ENCODE measurements at places on chromosomes 11 and 22.

DNA sequence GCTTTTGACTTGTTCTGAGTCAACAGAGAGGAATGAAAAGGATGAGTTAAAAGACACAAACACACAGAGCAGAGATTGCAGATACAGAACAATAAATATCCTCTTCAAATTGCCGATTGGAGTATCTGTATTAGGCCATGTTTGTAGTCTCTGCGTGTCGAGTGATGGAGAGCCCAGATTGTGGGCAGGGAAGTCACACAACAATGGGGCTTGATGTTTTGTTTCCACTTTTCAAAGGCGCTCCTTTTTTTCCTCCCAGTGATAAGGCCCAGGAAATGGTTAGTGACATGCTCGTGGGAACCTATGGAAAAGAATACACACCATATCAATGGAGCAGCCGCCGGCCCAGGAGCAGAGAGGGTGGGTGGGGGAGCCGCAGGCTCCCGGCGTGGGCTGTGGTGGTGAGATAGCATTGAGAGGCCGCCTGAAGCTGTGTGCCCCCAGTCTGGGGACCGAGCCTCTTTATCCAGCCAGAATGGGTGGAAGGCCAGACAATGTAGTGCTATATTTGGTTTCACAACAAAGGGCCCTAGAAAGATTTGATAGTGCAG lies 555.9 kb downstream of the INSC start:
- no peak for DNase-seq

- DNase-seq: no peak
These were observed 24.9 kb downstream of the BMAL1 start for GRCh38 chr11:13302420-13302958.

- no peak for DNase-seq
These were observed 5.2 kb upstream of the HINFP start for GRCh38 chr11:119116235-119116594.

DNA sequence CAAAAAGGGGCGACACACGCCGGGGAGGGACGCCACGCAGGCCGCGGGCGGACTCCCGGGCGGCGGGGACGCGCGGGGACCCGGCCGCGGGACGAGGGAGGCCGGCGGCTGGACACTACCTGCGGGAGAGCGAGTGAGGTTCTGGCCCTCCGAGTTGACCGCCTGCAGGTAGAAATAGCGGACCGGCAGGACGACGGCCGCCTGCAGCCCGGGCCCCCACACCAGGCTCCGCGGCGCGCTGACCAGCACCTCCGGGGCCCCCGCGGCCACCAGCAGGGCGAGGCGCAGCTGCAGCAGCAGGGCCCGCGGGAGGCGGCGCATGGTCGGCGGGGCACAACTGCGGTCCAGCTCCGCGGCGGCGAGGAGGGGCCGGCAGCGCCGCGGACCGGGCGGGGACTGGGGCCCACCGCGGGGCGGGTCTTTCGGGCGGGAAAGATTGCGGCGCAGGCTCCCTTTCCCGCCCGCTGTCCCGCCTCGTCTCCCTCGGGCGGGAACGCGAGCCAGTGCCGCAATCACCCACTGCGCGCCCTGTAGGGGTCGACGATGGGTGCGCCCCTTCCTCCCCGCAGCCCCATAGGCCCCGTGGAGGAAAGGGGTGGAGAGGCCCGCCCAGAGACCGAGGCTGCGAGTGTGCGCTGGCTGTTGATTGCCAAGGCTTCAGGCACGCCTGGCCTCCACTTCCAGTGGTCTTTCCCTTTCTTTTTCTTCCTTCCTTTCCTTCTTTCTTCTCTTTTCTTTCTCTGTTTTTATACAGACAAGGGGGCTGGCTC lies at the start of gene POGLUT3:
Gene POGLUT3, minus strand, starts transcription at position 339 of the 770 bp plus-strand sequence. Its CDS starts 18 bp downstream, at position 321.
- DNase-seq: peak; percentile 64

GRCh38 chr22:46916886-46917770 lies 154.7 kb downstream of the TBC1D22A start:
- no peak for DNase-seq

- no peak for DNase-seq
These were observed 201.9 kb upstream of the SESN3 start for GRCh38 chr11:95432714-95433503.

GRCh38 chr11:58774164-58774593 lies 42.4 kb upstream of the GLYAT start:
- DNase-seq: no peak

GRCh38 chr11:29481738-29482137 lies 535.1 kb downstream of the KCNA4 start:
- DNase-seq: no peak

- DNase-seq: no peak
These were observed 782.9 kb downstream of the BRD1 start for GRCh38 chr22:49044776-49045175.

DNA sequence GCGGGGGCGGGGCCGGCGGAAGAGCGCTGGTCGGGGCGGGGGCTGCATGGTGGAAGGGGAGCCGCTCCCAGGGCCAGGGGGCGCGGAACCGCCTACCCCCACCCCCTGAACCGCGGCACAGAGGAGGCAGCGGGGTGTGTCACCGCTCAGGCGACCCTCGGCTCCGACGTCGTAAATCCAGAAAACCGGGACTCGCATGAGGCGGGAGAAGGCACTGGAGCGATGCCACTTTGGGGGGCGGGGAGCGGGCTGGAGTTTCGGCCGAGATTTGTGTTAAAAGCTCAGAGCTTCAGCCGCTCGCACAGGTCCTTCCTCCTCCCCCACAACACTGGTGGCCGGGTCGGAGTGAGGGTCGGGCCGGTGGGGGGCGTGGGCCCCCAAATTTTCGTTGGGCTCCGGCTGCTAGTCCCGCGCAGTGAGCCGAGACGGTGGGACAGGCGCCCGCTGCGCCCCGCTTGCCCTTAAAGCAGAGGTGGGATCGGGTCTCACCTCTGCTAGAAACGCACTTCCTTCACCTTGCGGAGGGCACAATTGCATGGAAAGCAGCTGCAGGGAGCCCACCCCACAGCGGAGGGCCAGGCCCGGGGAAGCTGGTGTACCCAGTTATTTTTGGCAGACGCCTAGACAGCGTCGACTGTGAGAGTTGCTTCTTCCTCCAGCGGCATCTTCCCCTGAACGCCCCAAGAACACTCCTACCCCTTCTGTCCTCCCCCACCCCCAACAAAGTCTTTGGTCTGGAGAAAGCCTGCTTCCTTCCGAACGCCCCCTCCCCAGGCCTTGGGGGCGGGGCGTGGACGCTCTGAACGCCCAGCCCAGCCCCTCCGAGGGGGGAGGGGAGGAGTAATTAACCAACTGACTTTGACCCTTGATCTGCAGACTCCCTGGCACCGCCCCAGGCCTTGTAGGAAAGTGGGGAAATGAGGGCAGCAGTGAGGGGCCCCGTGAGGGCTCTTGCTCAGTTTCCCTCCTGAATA lies 1.1 kb downstream of the OVOL1 start:
- DNase-seq: peak; percentile 91

DNA sequence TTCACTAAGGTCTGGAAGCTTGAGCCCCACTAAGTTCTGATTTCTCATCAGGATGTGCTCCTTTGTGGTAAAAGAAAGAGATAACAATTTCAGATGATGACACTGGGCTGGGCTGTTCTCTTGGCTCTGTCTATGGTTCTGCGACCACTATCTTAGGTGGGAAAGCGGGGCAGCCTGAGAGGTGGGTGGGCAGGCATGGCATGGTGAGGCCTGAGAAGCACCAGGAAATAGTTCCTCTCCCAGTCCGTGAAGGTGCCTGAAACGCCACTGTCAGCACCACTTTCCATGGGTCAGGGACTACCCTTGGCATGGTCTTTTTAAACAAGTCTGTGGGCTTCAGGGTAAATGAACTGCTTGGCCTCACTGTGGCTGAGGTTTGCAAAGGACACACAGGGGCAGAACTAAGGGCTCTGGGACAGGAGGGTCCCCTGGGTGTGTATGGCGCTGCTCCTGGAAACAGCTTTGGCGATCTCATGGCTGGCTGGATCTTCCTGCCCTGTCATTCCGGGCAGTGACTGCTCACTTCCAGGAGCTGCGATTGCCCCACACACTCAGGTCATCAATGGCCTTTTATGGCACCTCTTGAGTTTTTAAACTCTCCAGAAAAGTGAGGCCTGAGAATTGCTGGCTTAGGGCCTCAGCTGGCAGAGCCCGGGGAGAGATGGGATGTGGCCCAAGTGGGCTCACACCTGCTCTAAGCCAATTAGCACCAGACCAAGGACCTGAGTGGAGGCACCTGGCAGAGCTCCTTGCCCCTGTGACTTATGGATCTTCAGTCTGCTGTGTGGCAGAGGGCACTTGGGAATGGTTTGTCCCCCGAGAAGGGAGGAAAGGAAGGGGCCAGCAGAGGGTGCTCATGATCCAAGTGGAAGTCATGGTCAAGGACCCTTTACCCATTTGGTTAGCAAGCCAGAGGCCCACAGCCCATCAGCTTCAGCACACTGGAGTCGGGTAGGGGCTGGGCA lies 55.6 kb upstream of the LYVE1 start:
- peak; percentile 40 for DNase-seq

- DNase-seq: no peak
These were observed 12.2 kb downstream of the FAT3 start for GRCh38 chr11:92236856-92237255.

DNA sequence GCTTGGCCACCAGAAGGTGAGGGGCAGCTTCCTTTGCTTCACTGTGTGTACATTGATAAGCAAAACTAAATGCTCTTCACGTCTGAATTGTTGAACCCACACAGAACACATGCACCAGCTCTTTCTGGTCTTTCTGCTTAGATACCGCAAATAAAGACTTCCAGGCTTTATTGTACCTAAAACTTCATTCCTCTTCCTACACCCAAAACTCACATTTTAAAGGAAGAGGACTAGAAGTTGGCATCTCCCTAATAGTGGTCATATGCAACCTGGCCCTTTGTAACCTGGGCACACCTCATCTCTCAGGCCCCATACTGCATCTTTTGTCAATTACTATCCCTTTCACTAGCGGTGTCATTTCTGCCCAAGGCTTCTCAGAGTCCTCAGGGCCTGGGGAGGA lies 5.9 kb downstream of the SLC17A6 start:
- no peak for DNase-seq

DNA sequence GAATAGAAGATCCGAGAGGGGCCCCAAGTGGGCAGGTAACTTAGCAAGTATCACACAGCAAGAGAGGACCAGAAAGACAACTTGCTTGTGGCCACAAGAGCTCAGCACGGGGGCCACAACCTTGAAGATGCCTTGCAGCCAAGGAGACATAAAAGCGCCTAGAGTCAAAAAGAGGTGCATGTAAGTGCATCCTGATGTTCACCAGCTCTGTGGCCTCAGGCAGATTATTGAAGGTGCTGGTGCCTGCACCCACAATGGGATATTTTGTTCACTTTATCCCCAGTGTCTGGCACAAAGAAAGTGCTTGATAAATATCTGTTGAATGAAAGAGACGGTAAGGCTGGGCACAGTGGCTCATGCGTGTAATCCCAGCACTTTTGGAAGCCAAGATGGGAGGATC lies 106.0 kb upstream of the ASPHD2 start:
- no peak for DNase-seq

DNA sequence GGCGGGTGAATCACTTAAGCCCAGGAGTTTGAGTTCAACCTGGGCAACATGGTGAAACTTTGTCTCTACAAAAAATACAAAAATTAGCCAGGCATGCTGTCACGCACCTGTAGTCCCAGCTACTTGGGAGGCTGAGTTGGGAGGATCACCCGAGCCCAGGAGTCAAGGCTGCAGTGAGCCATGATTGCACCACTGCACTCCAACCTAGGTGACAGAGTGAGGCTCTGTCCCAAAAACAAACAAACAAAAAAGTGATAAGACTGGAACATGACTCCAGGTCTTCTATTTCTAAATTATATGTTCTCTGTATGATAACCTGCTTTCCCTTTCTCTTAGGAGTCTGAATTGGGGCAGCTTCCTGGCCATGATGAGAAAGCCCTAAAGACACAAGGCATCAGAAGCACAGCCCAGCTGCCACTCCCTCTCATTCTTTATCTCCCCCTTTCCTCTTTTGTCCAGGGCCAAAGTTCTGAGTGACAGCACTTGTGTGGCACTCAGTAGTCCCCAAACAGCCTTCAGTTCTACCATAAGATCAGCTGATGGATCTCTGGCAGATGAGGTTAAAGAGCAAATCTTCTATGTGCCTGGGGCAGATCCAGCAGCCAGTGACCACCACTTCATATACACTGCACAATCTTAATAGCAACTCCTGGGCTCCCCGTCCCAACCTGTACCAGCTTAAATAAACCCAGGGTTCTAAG lies 136.0 kb downstream of the C11orf58 start:
- DNase-seq: no peak

DNA sequence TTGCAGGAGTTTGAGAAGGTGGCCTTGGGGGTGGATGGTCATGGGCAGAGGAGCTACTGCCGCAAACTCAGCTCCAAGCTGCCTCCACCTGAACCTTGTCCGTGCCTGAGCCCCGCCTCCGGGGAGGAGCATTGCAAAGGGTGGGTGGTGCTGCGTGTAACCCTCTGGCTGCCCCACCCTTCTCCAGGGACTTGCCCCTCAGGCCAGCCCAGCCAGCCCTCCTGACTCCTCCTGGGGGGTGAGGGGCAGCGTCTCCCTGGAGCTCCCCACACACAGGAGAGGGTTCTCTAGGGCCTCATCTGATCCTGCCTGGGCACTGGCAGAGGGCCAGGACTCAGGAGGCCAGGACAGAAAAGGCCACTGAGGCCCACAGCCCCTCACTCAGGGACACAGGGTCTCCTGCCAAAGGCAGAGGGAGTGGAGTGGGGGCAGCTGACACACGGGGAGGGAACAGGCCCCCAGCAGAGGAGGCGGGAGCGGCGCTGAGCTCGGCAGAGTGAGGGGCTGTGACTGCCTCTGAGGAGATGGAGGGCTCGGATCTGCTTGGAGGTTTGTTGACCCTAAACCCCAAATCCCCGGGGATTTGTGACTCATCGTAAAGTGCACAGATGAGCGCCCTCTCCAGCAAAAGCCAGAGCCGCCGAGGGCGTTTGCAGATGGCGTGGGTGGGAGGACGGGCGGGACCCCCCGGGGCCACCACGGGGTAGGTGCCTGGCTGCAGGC lies 12.8 kb downstream of the BRSK2 start:
- DNase-seq: no peak

DNA sequence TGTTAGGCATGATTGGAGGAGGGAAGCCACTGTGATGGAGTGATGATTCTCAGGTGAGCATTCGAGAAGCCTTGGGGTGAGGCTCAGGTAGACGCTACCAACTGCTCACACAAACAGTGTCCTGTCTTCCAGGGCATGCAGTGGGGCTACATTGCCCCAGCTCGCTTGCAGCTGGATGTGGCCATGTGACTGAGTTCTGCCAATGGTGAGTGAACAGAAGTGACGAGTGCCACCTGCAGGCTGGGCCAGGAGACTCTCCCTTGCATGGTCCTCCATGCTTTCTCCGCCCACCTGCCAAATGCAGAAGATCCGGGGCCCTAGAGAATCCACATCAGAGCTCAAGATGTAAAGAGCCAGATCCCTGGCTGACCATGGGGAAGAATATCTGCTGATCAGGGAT lies 195.9 kb downstream of the BCR start:
- DNase-seq: peak; percentile 55

DNA sequence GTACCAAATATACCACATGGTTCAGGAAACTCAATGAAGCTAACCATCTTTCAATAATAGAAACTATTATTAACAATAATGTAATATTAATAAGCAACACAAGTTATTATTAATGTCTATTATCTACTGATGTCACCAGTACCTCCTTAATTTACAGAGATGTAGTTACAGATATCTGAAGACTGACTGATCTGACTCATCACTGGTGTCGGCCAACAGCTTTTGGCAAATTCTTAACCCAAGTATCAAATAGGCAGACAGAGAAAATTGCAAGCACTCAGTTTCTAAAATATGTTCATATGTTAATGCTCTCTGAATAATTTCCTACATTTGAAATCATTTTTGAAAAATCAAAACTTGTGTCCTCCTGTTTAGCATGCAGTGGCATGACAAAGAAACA lies 100.4 kb upstream of the DDI1 start:
- DNase-seq: no peak

Measured in transverse colon (tissue), 4 donors.